ENCODE measurements at places on chromosomes 5 and 9. TPM values are rescaled to one million over a fixed set of nuclear protein-coding genes. Genes with fewer than 3 reads are reported as not detected.

CMBL gene
- 17.3 TPM for total RNA-seq

OXCT1 gene
- total RNA-seq = 46.7 TPM

ANKRD18A gene
- total RNA-seq = not detected

PDGFRB gene
- 201 TPM for total RNA-seq

All from mesenteric fat pad (tissue), 1 donor.